ENCODE measurements at places on chromosomes 11 and 22. TPM values are rescaled to one million over a fixed set of nuclear protein-coding genes. Genes with fewer than 3 reads are reported as not detected.

- H3K36me3 ChIP-seq, result no peaks in the 10 kb centered on the region
- no peak for DNase-seq
- H3K4me1 ChIP-seq, result peaks cover 2% of the 10 kb centered on the region
- H3K27ac ChIP-seq, result no peak overlapping the region
Measured at GRCh38 chr11:70663815-70664214, 265.5 kb downstream of the CTTN start.

DNA sequence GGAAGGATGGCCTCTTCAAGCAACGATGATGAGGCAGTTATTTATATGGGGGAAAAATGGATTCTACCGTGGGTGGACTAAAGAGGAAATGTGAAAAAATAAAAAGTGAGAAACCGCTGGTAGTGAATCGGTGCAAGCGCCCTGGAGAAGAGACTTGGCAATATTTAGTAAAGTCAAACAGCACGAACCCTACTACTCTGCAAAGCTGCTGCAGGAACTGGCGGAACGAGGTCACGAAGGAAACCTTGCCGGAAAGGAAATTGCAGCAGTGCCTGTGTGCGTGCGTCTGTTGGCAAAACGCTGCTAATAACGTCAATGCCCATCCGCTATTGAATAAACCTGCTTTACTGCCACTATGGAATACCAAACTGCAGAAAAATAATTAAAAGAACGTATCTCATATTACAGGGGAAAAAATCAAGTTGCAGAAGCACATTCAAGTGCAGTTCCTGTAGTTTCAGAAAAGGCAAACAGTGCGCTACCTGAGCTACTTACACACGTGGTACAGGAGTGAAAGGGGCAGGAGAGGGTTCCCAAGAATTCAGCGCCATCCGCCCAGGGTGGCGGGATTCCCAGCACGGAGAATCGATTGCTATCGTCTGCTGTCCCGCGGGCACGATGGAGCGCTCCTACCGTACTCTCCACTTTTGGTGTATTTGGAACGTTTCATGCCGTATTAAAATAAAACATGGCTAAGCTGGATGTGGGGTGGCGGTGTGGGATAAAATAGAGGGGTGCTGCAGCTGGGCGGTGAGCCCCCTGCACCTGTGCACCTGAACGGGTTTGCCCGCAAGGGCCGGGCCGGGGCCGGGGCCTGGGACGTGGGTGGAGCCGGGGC lies 585 bp upstream of the NADSYN1 start:
- peak overlapping the region; percentile 94 for H3K4me3 ChIP-seq
- no peaks in the 10 kb centered on the region for H3K27me3 ChIP-seq
- H3K27ac ChIP-seq, result peak overlapping the region; percentile 59
- no peak for DNase-seq

DNA sequence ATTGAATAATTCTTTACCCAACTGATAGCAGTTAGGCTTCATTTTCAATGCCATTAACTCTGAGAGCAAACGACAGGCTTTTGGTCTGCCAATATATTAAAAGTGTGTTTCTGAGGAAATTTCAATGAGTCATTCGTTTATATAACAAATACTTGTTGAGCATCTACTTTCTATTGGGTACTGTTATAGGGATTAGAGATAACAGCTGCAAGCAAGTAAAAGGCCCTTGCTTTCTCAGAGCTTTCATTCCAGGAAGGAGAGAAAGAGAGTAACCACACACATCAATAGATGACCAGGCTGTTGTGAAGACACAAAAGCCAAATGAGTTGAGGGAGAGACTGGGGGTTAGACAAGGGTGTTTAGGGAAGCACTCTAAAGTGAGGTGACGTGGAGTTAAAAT lies 35.7 kb downstream of the CD44 start:
- no peak overlapping the region for H3K4me3 ChIP-seq
- H3K4me1 ChIP-seq, result peaks cover 68% of the 10 kb centered on the region
- no peak for DNase-seq
- H3K36me3 ChIP-seq, result peaks cover 20% of the 10 kb centered on the region

GRCh38 chr11:10628508-10629236 lies 60.2 kb upstream of the LYVE1 start:
- peaks cover 68% of the 10 kb centered on the region for H3K36me3 ChIP-seq
- peak overlapping the region; percentile 94 for H3K27ac ChIP-seq
- peaks cover 41% of the 10 kb centered on the region for H3K4me1 ChIP-seq
- no peak for DNase-seq
- no peak overlapping the region for H3K4me3 ChIP-seq

Gene ASCL2
- 0.78 TPM for total RNA-seq

Gene TST
- 8.5 TPM for total RNA-seq

Gene ASRGL1
- total RNA-seq, result 20.2 TPM
